ENCODE measurements at places on chromosomes 16 and 17.
A peak's percentile ranks its signal among the peaks of the same experiment; 100 is the strongest.

DNA sequence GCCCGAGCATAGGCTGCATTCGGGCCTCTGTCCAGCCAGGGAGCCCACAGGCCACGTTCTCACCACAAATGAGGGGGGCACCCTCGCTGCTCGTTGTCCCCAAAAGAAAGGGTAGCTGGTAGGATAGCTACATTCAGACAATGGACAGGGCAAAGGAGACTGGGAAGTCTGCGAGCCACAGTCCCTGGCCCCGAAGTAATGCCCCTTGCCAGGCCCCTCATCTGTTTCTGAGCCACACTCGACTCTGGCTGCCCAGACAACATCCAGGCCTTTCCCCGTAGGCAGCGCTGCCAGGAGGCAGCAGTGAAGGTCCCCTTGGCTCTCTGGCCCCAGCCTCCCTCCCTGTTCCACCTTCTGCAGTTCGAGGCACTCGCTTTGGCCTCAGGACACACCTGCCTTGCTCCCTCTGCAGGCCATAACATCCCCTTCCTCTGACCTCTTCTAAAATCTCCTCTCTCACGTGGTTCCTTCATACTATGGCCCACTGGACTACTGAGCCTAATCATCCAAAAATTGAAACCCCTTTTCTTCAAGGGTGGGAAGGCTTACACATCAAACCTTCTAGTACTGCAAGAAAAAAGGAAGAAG lies 12.2 kb downstream of the AIPL1 start:
- no peak overlapping the region for H3K4me3 ChIP-seq
- DNase-seq, result no peak
- no peak overlapping the region for H3K27ac ChIP-seq
- H3K27me3 ChIP-seq, result no peaks in the 10 kb centered on the region

GRCh38 chr17:19578545-19578944 lies 44.9 kb downstream of the SLC47A1 start:
- H3K27ac ChIP-seq, result no peak overlapping the region
- DNase-seq, result no peak
- no peak overlapping the region for H3K4me3 ChIP-seq
- H3K4me1 ChIP-seq, result no peaks in the 10 kb centered on the region

DNA sequence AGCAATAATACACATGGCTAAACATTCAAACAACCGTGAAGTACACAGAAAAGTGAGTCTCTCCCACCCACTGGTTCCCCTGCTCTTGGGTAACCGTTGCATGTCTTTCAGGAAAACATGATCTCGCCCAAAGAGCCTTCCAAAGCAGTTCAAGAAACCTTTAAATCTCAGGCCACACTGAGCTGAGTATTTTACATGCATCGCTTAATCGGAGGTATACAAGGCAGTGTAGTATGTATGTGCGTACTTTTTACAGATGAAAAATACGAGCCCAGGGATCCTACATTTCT lies 741 bp upstream of the DEXI start:
- H3K4me3 ChIP-seq, result peak overlapping the region; percentile 79
- no peak overlapping the region for H3K27ac ChIP-seq
- H3K27me3 ChIP-seq, result no peaks in the 10 kb centered on the region
- no peaks in the 10 kb centered on the region for H3K36me3 ChIP-seq

- DNase-seq, result no peak
- H3K27me3 ChIP-seq, result no peaks in the 10 kb centered on the region
- H3K27ac ChIP-seq, result no peak overlapping the region
- H3K36me3 ChIP-seq, result no peaks in the 10 kb centered on the region
Measured at GRCh38 chr16:28924399-28924761, 658 bp downstream of the RABEP2 start.

- DNase-seq, result no peak
- H3K4me1 ChIP-seq, result no peaks in the 10 kb centered on the region
- no peak overlapping the region for H3K4me3 ChIP-seq
- no peak overlapping the region for H3K27ac ChIP-seq
- no peaks in the 10 kb centered on the region for H3K27me3 ChIP-seq
Measured at GRCh38 chr17:62717889-62718288, 90.2 kb downstream of the MARCHF10 start.

- peaks cover 6% of the 10 kb centered on the region for H3K27me3 ChIP-seq
- H3K36me3 ChIP-seq, result no peaks in the 10 kb centered on the region
- no peak overlapping the region for H3K27ac ChIP-seq
- no peak for DNase-seq
Measured at GRCh38 chr16:5045499-5046115, 11.9 kb upstream of the NAGPA start.

GRCh38 chr16:53973021-53973420 lies 269.1 kb downstream of the FTO start:
- no peaks in the 10 kb centered on the region for H3K4me1 ChIP-seq
- no peaks in the 10 kb centered on the region for H3K36me3 ChIP-seq
- H3K27ac ChIP-seq, result no peak overlapping the region
- no peak for DNase-seq

- H3K36me3 ChIP-seq, result no peaks in the 10 kb centered on the region
- no peak overlapping the region for H3K4me3 ChIP-seq
- H3K27ac ChIP-seq, result no peak overlapping the region
Measured at GRCh38 chr17:80109713-80110446, 8.5 kb downstream of the GAA start.

DNA sequence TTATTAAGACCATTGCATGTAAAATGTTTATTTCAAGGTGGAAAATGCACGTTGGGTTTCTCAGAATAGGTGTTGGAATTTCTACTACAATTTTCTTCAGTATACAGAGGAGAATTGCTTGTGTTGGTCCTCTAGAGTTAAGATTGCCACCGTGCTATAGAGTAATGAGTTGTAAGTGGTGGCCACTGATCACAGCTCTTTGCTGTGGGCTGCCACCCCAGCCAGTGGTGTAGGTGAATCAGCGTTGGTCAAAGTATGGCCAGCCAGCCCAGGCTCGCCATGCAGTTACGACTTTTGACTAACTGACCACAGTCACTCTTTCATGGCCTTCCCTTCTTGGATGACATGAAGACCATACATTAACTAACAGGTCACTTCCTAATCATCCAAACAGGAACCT lies 12.6 kb upstream of the PRKAR1A start:
- no peak overlapping the region for H3K27ac ChIP-seq
- no peaks in the 10 kb centered on the region for H3K4me1 ChIP-seq
- no peaks in the 10 kb centered on the region for H3K27me3 ChIP-seq
- no peak for DNase-seq
- H3K4me3 ChIP-seq, result no peak overlapping the region

DNA sequence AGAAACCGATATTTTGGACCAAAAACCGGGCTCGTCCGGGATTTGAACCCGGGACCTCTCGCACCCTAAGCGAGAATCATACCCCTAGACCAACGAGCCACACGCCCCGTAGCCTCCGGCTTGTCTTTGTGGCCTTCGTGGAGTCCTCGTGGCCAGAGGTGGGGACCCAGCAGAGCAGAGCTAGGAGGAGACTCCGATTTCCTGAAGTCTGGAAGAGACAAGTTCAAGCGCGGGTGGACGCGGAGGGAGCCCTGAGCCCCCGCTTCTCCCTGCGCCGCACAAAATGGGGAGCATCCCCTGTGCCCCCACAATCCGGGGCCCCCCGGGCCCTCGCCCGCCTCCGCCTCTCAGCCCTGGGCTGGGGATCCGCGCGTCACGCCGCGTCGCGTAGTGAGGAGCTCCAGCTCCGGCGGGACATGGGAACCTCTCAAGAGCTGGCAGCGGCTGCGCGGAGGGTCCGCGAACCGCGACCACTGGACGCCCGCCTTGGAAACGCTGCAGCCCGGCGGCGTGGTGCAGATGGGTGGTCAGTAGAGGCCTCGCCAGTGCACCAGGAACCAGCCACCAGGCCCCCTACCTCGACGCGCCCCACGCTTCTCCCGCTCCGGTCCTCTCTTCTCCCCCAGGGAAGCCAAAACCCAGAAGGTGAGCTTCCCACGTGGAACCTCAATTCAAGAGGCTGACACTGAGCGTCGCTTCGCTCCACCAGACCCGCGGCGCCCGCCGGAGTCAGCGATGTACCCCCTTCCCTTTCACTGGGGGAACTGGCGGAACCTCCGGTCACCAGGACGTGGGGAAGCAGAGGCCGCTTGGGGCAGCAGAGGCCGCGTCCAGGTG lies 5.2 kb upstream of the OR1F1 start:
- H3K27ac ChIP-seq, result no peak overlapping the region
- H3K4me3 ChIP-seq, result peak overlapping the region; percentile 56
- H3K4me1 ChIP-seq, result no peaks in the 10 kb centered on the region
- no peaks in the 10 kb centered on the region for H3K27me3 ChIP-seq

DNA sequence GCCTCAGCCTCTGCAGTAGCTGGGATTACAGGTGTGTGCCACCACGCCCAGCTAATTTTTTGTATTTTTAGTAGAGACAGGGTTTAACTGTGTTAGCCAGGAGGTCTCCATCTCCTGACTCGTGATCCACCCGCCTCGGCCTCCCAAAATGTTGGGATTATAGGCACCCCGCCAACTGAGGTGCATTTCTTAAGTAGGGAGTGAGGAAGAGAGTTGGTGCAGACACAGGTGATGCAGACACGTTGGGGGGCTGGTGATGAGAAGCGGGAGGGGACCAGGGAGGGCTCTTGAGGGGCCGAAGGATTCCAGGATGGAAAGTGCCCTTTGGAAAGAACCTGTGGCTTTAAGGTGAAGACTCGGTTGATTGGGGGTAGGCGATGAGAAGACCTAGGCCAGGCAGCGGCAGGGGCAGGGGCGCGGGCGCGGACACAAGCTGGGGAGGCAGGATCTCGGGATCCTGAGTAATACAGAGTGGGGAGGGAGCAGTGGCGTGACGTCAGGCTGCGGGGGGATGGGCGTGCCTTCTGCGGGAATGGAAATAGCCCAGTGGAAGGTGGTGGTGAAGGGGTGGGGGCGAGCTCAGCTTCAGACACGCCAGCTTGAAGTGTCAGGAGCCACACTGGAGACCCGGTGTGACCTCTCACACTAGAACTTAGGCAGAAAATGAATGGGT lies 2.5 kb upstream of the ATP6V0C start:
- H3K36me3 ChIP-seq, result no peaks in the 10 kb centered on the region
- H3K27me3 ChIP-seq, result no peaks in the 10 kb centered on the region
- no peak overlapping the region for H3K4me3 ChIP-seq
- no peak for DNase-seq
- H3K4me1 ChIP-seq, result peaks cover 22% of the 10 kb centered on the region

- H3K36me3 ChIP-seq, result no peaks in the 10 kb centered on the region
- H3K27me3 ChIP-seq, result peaks cover 6% of the 10 kb centered on the region
- no peaks in the 10 kb centered on the region for H3K4me1 ChIP-seq
Measured at GRCh38 chr17:73133911-73134649, 30.7 kb upstream of the SSTR2 start.

- peaks cover 6% of the 10 kb centered on the region for H3K27me3 ChIP-seq
- no peaks in the 10 kb centered on the region for H3K36me3 ChIP-seq
- no peak overlapping the region for H3K27ac ChIP-seq
Measured at GRCh38 chr17:77826132-77826873, 132.2 kb upstream of the TNRC6C start.

- no peaks in the 10 kb centered on the region for H3K36me3 ChIP-seq
- no peak for DNase-seq
- H3K27me3 ChIP-seq, result no peaks in the 10 kb centered on the region
- H3K4me3 ChIP-seq, result no peak overlapping the region
- H3K27ac ChIP-seq, result no peak overlapping the region
- no peaks in the 10 kb centered on the region for H3K4me1 ChIP-seq
Measured at GRCh38 chr16:75025761-75026160, 26.9 kb downstream of the ZNRF1 start.

GRCh38 chr17:81580481-81580880 lies 28.3 kb upstream of the FAAP100 start:
- H3K4me1 ChIP-seq, result peaks cover 10% of the 10 kb centered on the region
- no peaks in the 10 kb centered on the region for H3K27me3 ChIP-seq
- H3K36me3 ChIP-seq, result peaks cover 61% of the 10 kb centered on the region
- DNase-seq, result no peak
- no peak overlapping the region for H3K27ac ChIP-seq
- no peak overlapping the region for H3K4me3 ChIP-seq

GRCh38 chr16:9300252-9300651 lies 208.8 kb downstream of the HAPSTR1 start:
- no peak overlapping the region for H3K4me3 ChIP-seq
- H3K36me3 ChIP-seq, result no peaks in the 10 kb centered on the region
- no peaks in the 10 kb centered on the region for H3K27me3 ChIP-seq
- H3K4me1 ChIP-seq, result no peaks in the 10 kb centered on the region

DNA sequence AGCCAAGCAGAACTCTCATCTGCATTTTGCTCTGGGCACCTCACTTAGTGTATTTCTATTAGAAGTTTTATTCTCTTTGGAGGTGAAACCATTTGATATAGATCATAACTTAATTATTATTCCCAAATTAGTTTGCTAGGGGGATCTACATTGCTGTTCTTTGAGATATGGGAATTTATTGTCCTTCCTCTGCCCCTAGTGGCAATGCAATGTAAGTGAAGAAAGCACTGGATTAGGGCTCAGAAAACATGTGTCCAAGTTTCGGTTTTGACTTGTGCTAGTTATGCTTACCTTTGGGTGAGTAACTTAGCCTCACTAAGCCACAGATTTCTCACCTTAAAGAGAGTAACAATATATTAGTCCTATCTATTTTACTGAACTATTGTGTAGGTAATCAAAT lies 2.9 kb downstream of the KRT39 start:
- no peak overlapping the region for H3K27ac ChIP-seq
- no peaks in the 10 kb centered on the region for H3K27me3 ChIP-seq
- no peak for DNase-seq
- H3K4me3 ChIP-seq, result no peak overlapping the region
- H3K4me1 ChIP-seq, result no peaks in the 10 kb centered on the region

DNA sequence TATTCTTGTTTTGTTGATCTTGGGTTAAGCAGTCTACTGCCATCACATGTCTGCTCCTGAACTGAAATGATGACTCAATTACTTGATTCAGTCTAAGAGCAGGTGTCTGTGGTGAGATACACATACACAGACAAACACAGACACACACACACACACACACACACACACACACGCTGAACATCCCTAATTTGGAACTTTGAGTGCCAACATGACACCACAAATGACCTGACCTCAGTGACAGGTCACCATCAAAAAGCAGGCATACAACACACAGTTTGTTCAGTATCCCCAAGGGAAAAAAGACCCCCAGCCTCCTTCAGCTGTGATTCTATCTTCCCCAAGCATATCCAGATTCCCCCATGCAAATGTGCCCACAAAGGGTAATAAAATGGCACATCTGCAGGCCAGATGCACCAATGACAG lies 130.1 kb upstream of the TMEM97 start:
- DNase-seq, result no peak
- H3K27me3 ChIP-seq, result no peaks in the 10 kb centered on the region

- no peaks in the 10 kb centered on the region for H3K4me1 ChIP-seq
- peak within 1 kb of the TSS; percentile 99 for H3K4me3 ChIP-seq
- peaks cover 25% of the 10 kb centered on the region for H3K36me3 ChIP-seq
- peak within 1 kb of the TSS; percentile 55 for H3K27ac ChIP-seq
- DNase-seq, result peak; percentile 72
Measured at GRCh38 chr16:50368410-50369132, at the start of gene BRD7. Gene BRD7, minus strand, starts transcription at chr16:50368988. Its CDS starts 214 bp downstream, at chr16:50368774.

- H3K27me3 ChIP-seq, result no peaks in the 10 kb centered on the region
- H3K4me3 ChIP-seq, result no peak overlapping the region
- DNase-seq, result no peak
- no peaks in the 10 kb centered on the region for H3K4me1 ChIP-seq
- peaks cover 39% of the 10 kb centered on the region for H3K36me3 ChIP-seq
Measured at GRCh38 chr17:35607239-35607847, 20.2 kb downstream of the AP2B1 start.

DNA sequence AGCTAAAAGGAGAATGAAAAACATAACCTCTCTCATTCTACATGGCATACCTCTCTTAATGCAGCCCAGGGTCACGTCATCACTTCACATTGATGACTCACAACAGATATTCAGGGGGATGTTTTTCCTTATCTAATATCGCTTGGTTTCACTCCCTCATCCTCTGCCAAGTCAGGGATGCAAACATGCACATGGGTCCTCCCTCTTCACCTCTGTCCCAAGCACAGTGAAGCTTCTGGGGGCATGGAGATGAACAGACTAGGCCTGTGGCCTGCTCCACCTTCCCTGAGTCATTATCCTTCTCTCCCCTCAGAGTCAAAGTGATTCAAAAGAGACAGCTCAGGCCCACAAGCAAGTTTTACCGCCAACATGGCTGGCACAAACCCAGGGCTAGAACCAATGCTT lies 2.3 kb upstream of the MT2A start:
- DNase-seq, result no peak
- peaks cover 27% of the 10 kb centered on the region for H3K4me1 ChIP-seq
- no peaks in the 10 kb centered on the region for H3K36me3 ChIP-seq
- no peaks in the 10 kb centered on the region for H3K27me3 ChIP-seq

Measured in SJCRH30 (cell line).